KBM-7 (cell line): ENCODE measurements at places on chromosomes 2 and 18.

GRCh38 chr18:79405019-79405780 lies 9.5 kb downstream of the NFATC1 start:
- DNase-seq = no peak

DNA sequence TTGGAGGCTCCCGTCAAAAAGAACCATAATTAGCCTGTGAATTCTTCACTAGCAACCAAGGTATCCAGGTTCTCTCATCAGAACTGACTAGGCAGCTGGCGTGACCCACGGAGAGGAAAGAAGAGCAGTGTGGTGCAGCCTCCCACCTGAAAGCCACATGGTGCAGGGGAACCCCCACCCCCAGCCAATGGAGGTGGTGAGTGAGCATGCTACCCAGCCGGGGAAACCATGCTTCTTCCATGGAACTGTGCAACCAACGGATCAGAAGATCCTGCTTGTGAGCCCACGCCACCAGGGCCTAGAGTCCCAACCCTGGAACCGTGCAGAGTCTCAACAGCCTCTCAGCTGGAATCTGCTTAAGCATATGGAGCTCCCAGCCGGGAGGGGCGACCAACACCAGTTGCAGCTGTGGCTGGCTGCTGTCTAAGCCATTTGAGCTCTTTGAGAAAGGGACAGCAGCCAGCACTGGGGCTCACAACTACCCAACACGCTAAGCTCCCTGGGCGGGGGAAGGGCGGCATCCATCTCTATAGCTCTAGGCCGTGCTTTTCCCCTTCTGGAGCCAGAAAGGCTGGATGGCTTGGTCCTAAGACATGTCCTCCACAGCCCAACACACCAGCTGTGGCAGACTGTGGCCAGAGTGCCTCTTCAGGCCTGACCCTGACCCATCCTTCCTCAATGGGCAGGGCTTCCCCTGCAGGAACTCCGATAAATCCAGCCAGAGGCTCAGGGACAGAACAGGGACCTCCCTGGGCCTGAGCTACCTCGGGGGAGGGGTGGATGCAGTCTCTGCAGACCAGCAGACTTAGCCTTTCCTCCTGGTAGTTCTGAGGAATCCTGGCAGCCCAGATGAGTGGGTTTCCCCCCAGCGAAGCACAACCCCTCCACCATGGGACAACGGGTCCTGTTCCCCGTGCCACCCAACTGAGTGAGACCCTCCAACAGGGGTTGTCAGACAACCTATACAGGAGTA lies 151.4 kb upstream of the NXPH2 start:
- DNase-seq = no peak

GRCh38 chr2:189613650-189614420 lies 33.2 kb upstream of the SLC40A1 start:
- no peak for DNase-seq

- no peak for DNase-seq
Observed at GRCh38 chr2:212607080-212607479, 68.5 kb upstream of the ERBB4 start.

DNA sequence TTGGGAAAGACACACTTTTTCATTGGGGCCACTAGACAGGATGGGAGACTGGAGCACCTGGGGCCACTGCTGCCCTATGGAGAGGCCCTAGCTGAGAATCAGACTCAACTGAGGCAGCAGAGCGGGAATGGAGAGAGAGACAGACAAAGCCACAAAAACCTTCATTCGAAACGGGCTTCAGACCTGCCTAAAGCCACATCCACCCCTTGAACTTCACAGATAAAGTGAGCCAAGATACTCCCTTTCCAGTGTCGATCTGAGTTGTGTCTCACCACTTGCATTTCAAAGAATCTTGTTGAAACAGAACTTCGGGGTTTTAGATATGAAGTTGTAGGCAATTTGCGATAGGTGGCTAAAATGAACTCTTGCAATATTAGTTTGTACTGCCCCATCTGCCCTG lies 11.3 kb upstream of the LDLRAD4 start:
- no peak for DNase-seq
